NCI-H446 (cell line): ENCODE measurements at places on chromosomes 5 and 9.

- DNase-seq, result peak; percentile 14
Measured at GRCh38 chr5:163163858-163164257, 273.5 kb upstream of the CCNG1 start.

- DNase-seq, result no peak
Measured at GRCh38 chr9:128321879-128322403, 306 bp downstream of the TRUB2 start.

DNA sequence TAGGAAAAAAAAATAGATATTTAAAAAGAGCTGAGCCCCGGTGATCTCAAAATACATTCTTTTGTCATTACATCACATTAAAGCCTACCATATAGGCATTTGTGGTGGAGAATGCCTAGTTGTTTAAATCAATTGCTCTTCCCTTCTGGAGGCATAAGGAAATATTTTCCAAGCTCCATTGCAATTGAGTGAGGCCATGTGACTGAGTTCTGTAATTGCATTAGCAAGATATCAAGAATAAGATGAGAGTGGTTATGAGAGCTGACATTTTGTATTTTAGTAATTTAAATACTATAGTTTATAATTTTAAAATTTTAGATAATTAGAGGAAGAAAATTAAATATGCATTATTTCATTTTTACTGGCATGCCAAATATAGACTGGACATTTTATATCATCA lies 1195.9 kb downstream of the DTWD2 start:
- DNase-seq, result no peak

- no peak for DNase-seq
Measured at GRCh38 chr5:142213077-142213476, 104.5 kb downstream of the NDFIP1 start.

- no peak for DNase-seq
Measured at GRCh38 chr9:21399956-21400355, 9.0 kb upstream of the IFNA8 start.

DNA sequence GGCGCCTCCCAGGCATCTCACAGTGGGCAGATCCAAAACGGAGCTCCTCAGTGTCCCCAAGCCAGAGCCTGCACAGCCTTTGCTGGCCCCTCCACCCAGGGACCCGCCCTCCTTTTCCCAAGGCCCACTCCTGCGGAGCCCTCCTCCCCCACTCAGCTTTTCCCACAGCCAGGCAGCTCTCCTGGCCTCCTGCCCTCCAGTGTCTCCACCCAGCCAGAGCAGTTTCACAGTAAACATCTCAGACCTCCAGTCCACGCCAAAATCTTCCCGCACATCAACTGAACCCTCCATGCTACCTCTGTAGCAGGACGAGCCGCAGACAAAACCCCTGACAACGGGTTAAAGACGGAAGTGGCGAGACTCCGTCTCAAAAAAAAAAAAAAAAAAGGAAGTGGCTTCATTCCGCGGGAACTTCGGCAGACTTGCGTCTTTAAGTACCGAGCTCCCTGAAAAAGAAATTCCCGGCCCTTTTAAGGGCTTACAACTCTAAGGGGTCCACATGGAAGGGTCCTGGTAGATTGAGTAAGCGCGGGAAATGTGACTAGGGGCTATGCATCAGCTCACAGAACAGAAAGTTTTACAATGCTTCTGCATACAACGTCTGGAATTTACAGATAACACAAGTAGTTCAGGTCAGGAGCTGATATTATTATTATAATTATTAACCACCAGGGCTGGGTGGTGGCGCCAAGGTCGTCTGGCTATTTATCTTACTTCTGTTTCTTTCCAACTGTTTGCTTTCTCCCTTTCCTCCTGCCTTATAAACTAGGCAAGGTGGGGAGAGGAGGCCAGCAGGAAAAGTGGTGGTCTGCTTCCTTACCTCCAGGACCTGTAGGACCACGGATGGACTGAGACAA lies 11.4 kb upstream of the GRIN1 start:
- DNase-seq, result no peak

DNA sequence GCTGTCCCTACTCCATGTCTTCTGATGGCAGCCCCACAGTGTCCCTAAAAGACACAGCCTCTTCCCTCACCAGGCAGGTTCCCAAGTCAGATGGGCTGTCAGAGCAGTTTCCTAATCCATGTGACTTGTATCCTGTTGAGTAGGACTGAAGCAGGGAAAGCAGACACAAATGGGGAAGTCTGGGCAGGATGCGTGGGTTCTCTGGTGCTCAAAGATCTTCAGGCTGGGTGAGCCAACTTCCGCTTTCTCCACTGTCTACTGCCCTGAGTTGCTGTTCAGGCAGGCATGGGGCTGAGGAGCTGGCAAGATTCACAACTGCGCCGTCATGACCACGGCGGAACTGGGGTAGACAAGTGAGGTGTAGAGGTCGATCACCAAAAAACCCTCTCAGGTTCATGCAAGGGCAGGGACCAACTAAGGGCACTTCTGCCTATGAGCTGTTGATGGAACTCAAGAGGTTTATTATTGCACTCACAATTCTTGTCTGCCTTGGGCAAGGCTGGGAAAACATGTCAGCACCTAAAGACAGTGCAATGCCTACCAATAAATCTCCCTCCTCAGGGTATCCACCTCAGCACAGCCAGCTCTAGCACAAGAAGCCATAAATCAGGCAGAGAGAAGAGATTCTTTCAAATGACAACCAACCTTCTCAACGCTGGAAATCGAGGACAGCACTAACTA lies 83.4 kb downstream of the RAPGEF1 start:
- DNase-seq, result no peak

GRCh38 chr9:127015921-127016512 lies 101.4 kb downstream of the RALGPS1 start:
- no peak for DNase-seq

GRCh38 chr5:179954434-179954833 lies 46.7 kb upstream of the TBC1D9B start:
- no peak for DNase-seq

- DNase-seq, result no peak
Measured at GRCh38 chr5:168793841-168794837, 215.0 kb upstream of the PANK3 start.

DNA sequence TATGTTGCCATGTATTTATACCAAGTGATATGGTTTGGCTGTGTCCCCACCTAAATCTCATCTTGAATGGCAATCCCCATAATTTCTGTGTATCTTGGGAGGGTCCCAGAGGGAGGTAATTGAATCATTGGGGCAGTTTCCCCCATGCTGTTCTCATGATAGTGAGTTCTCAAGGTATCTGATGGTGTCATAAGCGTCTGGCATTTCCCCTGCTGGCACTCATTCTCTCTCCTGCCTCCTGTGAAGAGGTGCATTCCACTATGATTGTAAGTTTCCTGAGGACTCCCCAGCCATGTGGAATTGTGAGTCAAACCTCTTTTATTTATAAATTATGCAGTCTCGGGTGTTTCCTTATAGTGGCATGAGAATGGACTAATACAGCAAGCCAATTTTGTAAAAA lies 140.8 kb upstream of the ADAMTSL1 start:
- DNase-seq, result no peak

- DNase-seq, result no peak
Measured at GRCh38 chr5:170405817-170406216, 16.6 kb upstream of the KCNMB1 start.

DNA sequence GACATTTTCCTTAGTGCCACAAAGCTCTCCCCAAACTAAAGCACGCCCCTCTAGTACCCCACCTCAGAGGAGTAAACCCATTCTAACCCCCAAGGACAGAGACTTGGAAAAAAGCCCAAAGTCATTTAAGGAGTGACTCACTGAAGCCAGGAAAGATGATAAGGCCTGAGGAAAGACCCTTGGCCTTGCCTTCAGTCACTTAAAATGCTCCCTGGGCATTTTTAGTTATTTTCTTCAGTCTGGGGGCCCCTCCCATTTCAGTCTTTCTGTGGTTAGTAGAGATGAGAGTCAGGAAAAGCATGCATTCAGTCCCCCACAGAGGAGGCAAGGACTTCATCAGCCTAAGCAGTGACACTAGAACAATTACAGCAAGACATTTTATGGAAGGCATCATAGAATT lies 13.7 kb upstream of the TLX3 start:
- DNase-seq, result no peak

- DNase-seq, result no peak
Measured at GRCh38 chr5:159392871-159393270, 62.6 kb upstream of the IL12B start.

GRCh38 chr9:125982798-125983406 lies 235.7 kb downstream of the PBX3 start:
- no peak for DNase-seq

GRCh38 chr9:123389698-123390097 lies 33.7 kb downstream of the CRB2 start:
- no peak for DNase-seq

DNA sequence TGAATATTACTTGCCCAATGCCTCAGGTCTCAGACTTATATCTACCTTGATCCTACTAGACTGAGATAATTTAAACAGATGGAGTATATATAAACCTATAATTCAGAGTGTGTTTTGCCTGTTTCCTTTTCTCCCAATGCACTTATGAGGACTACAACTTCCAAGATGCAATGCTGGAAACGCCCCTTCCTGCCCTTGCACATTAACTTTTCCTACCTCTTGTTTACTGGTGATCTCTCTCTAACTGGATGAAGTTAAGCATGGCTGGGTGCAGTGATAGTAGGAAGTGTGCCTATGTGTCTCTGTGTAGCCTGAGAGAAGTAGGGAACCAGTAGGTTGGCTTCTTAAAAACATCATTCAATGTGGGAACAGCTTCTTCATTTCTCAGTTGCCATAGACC lies 115.2 kb downstream of the SVEP1 start:
- no peak for DNase-seq

- no peak for DNase-seq
Measured at GRCh38 chr5:83388608-83389007, 82.9 kb upstream of the VCAN start.

DNA sequence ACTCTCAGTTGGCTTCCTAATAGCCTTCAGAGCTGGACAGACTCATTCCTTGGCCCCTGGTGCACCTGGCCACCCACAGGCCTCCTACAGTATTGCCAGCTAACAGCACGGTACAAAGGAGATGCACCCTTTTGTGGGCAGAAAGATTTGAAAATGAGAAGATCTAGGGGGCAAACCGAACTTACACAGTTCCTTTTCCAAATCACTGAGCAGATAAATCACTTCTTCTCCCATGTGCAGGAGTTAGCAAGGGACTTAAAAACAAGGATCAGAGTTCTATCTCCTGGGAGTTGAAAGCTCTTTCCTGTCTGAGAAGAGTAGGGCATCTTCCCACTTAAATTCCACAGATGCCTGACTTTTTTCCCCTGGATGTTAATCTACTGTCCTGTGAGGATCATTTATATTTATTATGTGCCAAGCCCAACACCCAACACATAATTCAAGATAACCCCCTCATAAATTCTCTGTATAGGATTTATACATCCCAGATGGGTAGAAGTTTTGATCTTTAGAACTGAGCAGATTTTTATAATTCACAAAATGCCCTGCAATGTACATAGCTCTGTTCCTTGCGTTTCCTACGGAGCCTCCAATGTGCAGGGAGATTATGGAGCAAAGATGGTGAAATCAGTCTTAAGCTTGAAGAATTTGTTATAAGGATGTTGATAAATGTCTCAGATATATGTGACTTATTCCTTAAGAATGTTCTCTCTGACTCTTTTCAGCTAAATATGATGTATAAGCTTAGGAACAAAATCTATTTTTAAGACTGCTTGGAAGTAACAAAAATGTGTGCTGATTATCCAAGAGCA lies 207.2 kb upstream of the DAPK1 start:
- no peak for DNase-seq

GRCh38 chr5:101728933-101729332 lies 567.2 kb downstream of the SLCO4C1 start:
- DNase-seq, result peak; percentile 10

GRCh38 chr9:26811106-26811505 lies 81.5 kb downstream of the CAAP1 start:
- no peak for DNase-seq

DNA sequence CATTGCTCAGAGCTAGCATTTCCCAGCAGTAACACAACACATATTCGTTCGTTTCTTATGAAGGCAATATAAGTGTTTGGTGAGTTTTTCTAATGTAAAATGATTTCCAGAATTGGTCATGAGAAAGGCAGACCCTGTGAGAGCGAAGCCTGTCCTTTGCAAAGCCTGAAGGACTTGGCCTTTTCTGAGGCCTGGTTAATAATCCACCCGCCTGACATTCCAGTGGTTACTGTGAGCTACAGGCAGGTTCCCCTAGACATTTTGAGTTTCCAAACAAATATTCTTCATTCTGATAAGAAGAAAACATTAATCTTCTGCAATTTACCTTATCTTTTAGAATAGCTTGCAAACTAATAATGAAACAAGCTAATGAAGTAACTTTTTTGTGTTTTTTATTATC lies 38.0 kb downstream of the ADAMTS16 start:
- DNase-seq, result no peak

- DNase-seq, result no peak
Measured at GRCh38 chr9:35193762-35194161, 32.0 kb downstream of the UNC13B start.

GRCh38 chr5:8813180-8813579 lies 732.7 kb downstream of the SEMA5A start:
- DNase-seq, result no peak

DNA sequence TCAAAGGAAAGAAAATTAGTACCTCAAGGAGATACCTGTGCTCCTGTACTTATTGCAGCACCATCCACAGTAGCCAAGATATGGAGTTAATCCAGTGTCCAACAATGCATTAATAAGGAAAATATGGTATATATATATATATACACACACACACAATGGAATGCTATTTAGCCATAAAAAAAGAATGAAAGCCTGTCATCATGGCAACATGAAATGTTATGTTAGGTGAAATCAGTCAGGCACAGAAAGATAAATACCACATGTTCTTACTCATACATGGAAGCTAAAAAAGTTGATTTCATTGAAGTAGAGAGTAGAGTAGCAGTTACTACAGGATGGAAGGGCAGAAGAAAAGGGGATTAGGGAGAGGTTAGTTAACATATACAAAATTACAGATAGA lies 601.5 kb downstream of the ANXA1 start:
- DNase-seq, result no peak

DNA sequence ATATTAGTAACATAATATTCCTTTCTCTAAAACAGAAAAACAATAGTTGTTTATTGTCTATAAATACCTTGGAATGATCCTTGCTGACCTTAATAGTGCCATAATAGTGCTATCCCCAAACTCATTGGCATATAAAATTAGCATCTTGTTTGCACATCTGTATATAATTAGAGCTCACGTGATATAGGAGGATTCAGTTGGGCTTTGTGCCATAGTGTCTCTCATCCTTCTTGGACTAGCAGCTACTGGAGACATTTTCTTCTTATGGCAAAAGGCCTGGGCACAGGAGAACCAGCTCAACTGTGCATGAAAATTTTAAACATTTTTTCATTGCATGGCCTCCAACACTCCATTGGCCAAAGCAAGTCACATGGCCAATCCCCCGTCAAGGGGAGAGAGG lies 342.5 kb downstream of the SPATA31D1 start:
- no peak for DNase-seq

DNA sequence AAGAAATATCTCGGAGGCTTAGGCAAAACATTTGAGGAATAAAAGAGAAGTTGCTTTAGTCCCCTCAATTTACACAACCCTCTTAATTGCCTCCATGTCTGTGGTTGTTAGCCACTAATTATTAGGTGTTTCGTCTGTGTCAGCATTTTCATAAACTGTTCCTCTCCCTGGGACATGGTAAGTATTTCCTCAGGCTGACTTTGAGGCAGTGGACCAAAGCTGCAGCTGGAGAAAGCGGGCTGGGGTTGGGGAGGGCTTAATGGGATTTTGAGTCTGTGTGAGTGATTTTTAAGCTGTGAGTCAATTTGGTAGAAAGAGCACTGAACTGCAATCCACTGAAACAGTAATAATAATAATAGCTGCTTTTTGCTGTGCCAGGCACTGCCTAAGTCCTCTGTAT lies 13.0 kb upstream of the TTC1 start:
- no peak for DNase-seq
